ENCODE measurements at places on chromosomes 2 and 18. TPM values are rescaled to one million over a fixed set of nuclear protein-coding genes. Genes with fewer than 3 reads are reported as not detected.

The POLR1B gene
- polyA plus RNA-seq: 15.3 TPM

The LONRF2 gene
- not detected for polyA plus RNA-seq

The MOCOS gene
- not detected for polyA plus RNA-seq

- peak; percentile 35 for DNase-seq
These were observed 1.2 kb downstream of the SERTAD2 start for GRCh38 chr2:64652231-64653108.
